ENCODE measurements at places on chromosomes 3 and 15.

GRCh38 chr3:23889386-23889785 is 27.4 kb downstream of the NKIRAS1 start:
- DNase-seq: no peak

DNA sequence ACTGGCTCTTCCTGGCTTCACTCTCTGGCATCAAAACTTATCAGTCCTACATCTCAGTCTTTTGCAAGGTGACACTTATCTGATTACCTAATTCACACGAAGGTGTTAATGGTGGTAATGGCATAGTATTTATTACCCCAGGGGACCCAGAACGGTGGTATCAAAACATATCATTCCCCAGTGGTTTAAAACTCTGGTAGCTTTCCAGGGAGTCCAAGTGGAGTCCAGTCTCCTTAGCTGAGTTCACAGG is 41.3 kb downstream of the SMAD3 start:
- no peak for DNase-seq

GRCh38 chr15:59976480-59977271 is 27.4 kb upstream of the FOXB1 start:
- no peak for DNase-seq

GRCh38 chr15:38530113-38530512 is 34.5 kb downstream of the RASGRP1 start:
- no peak for DNase-seq

DNA sequence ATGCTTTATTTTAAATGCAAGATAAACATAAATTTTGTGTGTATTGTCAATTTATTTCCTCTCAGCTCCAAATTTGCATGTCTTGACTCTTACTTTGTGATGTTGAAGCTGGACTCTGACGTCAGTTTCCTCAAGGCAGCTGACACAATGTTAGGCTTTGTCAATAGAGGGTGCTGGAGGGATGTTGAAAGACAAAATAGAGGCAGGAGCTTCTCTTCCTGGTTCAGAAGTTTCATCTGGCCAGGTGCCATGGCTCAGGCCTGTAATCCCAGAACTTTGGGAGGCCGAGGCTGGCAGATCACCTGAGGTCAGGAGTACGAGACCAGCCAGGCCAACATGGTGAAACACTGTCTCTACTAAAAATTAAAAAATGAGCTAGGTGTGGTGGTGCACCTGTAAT is 408.6 kb downstream of the GBE1 start:
- DNase-seq: peak; percentile 3

- DNase-seq: no peak
Observed at GRCh38 chr3:37645517-37646380, 215.9 kb upstream of the CTDSPL start.

DNA sequence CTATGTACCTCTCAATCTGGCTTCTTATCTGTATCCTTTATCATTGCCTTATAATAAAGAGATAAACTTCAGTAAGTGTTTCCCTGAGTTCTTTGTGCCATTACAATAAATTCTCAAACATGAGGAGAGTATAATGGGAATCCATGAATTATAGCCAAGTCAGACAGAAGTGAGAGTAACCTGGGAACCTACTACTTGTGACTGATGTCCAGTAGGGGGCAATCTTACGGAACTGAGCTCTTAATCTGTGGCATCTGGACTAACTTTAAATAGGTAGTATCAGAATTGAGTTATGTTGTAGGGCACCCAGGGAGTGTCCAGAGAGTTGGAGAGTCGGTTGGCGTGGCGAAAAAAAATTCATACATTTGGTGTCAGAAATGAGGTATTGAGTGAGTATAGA is 542.6 kb downstream of the ZBBX start:
- no peak for DNase-seq

GRCh38 chr15:89495638-89496145 is 691 bp downstream of the RHCG start:
- no peak for DNase-seq

DNA sequence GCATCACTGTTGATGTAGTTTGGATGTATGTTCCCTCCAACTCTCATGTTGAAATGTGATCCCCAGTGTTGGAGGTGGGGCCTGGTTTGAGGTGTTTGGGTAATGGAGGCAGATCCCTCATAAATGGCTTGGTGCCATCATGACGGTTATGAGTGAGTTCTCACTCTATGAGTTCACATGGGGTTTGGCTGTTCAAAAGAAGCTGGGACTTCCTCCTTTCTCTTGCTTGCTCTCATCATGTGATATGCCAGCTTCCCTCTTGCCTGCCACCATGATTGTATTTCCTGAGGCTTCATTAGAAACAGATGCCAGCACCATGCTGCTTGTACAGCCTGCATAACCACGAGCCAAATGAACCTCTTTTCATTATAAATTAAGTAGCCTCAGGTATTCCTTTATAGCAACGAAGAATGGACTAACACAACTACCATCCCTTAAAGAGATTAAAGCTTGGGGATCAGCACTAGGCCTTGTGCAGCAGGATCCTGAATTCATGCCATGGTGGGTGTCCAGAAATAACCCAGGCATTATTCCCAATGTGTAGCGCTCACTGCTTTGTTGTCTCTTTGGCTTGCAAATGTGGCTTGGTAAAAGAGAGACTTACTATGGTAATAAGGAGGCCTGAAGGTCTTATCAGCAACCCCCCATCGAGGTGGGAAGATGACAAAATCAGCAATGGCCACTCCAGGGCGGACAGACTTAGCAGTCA is 41.9 kb downstream of the NDUFB4 start:
- no peak for DNase-seq

- no peak for DNase-seq
Observed at GRCh38 chr3:108131475-108132134, 40.8 kb upstream of the CD47 start.
